ENCODE measurements at places on chromosomes 2 and 18.

DNA sequence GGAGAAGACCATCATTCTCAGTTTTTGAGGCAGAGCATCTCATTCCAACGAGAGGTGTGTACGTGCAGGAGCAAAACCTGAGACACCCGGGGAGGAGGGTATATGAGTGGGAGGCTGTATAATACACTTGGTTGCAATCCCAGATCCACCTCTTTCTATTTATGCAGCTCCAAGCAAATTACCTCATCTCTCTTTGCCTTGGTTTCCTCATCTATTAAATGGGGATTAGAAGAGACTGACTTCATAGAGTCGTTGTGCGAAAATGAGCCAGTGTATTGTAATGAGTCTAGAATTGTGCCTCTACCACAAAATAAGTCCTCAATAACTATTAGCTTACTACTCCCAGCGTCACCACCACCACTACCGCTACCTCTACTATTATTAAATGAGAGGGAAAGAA lies 40.1 kb downstream of the TGOLN2 start:
- no peak for DNase-seq

GRCh38 chr18:58529714-58530354 lies 99.1 kb downstream of the ALPK2 start:
- peak; percentile 48 for DNase-seq

DNA sequence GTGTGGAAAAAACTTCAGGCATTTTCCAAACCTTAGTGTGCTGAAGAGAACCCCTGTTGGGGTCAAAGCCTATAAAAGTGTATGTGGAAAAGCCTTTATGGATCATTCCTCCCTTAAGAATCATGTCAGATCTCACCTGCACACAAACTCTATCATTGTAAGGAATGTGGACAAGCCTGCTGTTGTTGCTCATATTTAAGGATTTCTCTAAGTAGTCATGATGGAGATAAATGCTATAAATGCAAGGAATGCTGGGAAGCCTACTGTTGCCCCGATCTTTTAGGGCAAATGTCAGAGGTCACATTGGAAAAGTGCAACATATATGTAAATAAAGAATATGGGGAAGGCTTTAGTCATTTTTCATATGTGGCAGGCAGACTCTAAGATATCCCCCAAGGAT lies 129.5 kb downstream of the ICOS start:
- no peak for DNase-seq

- no peak for DNase-seq
Observed at GRCh38 chr2:14257801-14258507, 374.6 kb upstream of the LRATD1 start.
